ENCODE measurements at places on chromosomes 4 and X.
A peak's percentile ranks its signal among the peaks of the same experiment; 100 is the strongest.

DNA sequence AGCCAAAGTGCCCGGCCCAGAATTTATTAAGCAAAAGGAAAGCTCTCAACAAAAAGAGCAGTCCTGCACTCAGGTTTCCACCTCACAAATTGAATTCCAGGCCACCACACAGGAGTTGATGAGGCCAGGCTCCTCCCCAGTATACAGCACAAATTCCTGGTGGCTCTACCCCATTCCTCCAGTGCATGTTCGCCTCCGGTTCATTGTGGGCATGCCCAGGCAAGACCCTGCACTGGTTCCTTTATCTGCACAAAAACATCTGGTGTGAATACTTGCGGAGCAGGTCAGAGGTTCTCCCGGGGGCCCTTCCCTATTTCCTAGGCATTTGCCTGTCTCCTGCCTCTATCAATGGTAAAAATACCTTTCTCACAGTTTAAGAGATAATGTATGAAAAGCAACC lies 195.2 kb upstream of the ANXA10 start:
- DNase-seq, result no peak

DNA sequence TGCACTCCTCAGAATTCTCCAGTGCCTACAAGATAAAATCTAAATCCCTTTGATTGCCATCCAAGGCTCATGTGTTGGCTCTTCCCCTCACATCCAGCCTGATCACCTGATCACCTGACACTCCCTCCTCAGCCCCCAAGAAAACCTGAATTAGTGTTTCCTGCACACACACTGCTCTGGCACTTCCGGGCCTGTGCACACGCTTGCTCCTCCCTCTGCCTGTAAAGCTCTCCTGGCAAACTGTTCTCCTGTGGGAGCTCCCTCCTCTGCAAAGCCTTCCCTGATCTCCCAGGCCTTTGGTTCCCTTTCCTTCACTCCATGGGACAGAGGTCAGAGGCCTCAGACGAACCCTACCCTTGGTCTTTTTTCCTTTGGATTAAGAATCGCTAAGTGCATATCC lies 19.9 kb downstream of the PHKA2 start:
- no peak for DNase-seq

DNA sequence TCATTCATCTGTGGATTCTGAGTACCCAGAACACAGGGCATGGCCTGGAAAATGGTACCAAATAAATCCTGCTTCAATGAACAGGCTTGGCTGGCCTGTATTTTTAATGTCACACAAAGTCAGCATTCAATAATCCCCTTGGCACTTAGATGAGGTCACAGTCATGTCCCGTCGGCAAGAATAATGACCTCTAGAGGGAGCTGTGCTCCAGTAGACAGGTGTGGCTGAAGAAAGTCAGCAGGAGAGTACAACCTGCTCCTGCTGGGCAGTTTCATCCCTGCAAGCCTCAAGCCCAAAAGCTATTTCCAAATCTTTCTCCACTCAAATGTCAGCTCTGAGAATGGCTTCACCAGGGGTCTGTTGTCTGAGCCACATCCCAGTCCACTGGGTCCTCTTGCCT lies 404.0 kb upstream of the F9 start:
- no peak for DNase-seq

GRCh38 chr4:139553751-139554641 lies 2.0 kb downstream of the SETD7 start:
- no peak for DNase-seq

- no peak for DNase-seq
Observed at GRCh38 chr4:165289423-165289785, 38.1 kb upstream of the MSMO1 start.

GRCh38 chr4:963276-964225 lies 9.8 kb downstream of the DGKQ start:
- no peak for DNase-seq

GRCh38 chr4:72531322-72531721 lies 37.7 kb downstream of the ADAMTS3 start:
- no peak for DNase-seq

DNA sequence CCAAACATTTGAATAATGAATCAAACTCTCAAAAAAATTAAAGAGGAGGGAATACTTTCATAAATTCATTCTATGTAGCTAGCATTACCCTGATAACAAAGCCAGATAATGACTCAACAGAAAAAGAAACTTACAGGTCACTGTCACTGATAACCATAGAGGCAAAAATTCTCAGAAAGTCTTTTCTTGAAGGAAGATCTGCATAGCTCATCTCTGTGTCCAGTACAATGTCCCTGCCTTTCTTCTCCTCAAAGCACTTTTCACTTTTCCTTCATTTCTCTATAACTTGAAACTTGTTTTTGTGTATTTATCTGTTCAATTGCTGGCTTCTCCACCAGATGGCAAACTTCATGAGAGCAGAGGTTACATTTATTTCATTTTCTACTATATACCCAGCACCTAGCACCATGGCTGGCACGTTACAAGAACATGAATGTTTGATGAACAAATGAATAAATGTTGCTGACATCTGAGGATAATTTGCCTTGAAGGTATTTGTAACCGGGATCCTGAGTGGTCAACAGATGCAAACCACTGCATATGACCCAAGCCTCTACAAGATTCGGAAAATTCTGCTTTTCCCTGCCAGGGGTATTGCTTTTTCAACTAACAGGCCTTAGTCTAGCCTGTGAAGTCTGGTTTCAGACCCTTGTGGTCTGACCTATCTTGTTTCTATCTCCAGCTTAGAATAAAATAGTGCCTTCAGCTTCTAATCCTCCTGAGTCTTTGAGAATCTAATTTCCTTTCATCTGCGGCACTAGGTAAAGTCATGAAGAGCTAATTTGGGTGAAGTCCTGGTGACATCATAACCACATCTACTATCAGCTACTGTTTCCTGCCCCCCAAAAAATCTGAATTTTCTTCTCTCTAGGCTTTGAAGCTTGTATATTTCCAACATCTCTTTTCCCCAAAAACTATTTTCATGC lies 52.5 kb upstream of the ANTXR2 start:
- peak; percentile 2 for DNase-seq

DNA sequence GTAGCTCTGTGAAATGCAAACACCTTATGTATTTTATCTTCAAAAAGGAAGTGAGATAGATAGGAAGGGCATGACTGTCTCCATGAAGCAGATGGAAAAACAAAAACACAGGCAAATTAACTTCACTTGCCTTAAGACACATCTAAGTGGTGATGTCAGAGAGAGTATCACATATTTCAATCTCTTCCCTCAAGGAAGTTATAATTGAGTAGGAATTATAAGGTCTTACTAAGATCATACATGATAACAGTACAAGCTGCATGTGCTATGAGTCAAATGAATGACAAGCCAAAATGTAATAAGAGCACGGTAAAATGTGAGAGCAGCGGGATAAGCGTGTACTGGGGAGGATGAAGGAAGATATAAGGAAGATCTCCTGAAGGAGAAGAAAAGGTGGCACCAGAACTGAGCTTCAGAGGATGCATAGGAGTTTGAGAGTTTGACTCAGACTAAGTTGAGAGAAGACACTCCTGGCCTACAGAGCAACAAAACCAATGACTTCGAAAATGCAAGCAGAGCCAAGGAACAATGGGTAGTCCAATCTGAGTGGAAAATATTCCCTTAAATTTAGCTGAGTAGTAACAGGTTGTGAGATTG lies 43.3 kb upstream of the GALNT7 start:
- DNase-seq, result no peak

Measured in stimulated activated naive CD4-positive, alpha-beta T cell treated with Interleukin-2 at 50 U/mL for 16 hours (primary cell).